Posterior cingulate gyrus (tissue), 11 donors: ENCODE measurements at places on chromosomes 3 and 15.
A peak's percentile ranks its signal among the peaks of the same experiment; 100 is the strongest.

- peak; percentile 27 for DNase-seq
These were observed 596.7 kb downstream of the FGF12 start for GRCh38 chr3:192130534-192131132.

DNA sequence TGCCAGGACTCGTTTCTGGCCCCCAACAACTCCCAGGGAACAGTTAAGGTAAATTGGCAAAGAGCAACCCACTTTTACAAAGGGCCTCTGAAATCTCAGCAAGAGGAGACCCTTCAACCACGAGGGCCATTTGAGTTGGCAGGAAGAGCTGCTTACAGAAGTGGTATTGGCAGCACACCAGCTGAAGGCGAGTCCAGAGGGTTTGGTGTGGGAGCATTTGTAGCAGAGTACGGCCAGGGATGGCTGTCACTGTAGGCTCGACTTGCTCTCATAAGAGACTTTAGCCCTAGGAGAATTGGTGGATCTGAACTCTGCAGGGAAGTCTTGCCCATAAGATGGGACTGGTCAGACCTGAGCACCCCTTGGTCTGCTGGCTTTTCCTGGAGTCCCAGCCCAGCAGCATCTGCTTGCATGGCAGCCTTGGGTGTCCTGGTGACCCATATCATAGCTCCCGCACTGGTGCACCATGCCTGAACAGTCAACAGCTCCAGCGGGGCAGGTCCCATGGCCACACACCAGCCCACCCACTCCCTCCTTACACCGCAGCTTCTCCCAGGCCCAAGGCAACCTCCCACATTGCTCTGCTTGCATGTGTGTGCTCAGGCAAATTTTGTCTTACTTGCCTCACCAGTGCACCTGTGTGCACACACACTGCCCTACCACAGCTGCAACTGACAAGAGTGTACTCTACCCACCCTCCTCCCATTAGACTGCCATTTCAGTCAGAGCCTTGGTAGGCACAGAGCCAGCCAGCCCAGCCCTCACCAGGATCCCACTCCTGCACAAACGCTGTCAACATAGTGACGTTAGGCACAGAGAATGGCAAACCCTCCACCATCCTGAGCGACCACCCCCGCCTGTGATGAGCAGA, 861.6 kb upstream of the DPPA4 start:
- DNase-seq = no peak

DNA sequence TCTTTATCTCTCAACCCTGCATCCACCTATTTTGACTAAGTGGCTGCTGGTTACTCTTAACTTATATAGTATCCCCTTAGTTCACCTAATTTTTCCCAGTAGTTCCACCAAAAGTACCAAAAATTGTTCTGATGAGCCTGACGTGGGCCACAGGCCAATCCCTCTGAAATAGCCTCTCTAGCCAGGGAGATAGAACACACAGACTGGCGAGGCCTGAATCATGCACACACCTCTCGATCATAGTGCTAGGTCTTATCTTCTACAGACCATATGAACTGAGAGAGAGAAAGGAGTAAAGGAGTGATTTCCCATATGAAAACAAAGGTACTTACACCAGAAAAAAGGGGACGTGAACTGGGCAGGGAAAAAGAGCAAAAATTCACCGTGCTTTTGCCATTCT, 72.5 kb upstream of the ADAMTS9 start:
- no peak for DNase-seq

GRCh38 chr3:146326875-146327543, 76.1 kb upstream of the PLSCR4 start:
- no peak for DNase-seq

DNA sequence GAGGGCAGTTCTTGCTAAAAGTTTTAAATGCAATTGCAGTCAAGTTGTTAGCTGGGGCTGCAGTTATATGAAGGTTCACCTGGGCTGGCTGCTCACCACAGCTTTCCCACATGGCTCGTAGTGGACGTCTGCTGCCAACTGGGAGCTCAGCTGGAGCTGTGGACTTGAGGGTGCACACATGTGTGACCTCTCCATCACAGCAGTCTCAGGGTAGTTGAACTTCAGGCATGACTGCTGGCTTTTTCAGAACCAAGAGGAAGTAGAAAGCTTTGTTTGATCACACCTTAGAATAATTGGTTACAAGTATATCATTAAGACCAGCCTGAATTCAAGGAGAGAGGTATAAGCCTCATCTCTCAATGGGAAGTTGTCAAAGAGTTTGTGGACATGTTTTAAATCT, 74.1 kb downstream of the CHL1 start:
- no peak for DNase-seq
